Naive B cell (primary cell): ENCODE measurements at places on chromosomes 12 and 14. TPM values are rescaled to one million over a fixed set of nuclear protein-coding genes. Genes with fewer than 3 reads are reported as not detected.

The BCL2L14 gene
- not detected for polyA plus RNA-seq

The NPFF gene
- not detected for polyA plus RNA-seq

DNA sequence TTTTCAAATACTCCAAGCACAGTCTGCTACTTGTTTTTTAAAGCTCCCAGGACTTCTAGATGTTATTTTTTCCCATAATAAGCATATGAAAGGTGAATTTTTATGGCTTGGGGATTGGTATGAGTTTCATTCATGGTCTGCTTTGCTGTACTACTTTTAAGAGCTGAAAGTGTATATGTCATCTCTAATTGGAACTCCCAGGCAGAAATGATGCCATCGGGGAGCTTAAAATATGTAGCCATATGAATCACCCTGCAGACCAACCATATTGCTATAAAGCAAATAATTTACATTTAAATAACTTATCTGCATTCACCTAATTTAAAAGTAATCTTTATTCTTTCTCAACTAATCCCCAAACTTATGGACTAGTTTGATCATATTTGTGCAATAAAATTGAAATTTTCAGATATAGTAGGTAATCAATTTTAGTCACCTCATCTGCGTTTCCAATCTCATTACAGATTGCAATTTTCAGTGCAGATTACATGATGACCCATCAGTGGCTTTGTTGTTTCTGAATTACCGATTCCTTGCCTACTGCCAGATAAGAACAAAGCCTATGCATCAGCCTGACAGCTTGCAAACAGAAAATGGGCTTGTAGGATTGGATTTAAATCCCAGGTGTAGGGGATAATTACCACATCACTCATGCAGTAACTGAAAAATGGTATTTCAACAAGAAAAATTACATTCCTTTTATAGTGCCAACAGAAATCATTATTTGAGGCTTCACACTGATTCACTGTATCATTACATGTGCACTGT is 689.4 kb downstream of the NOVA1 start:
- no peaks in the 10 kb centered on the region for H3K36me3 ChIP-seq
- H3K27ac ChIP-seq: no peak overlapping the region
- DNase-seq: no peak

The EGLN3 gene
- not detected for polyA plus RNA-seq

The NR4A1 gene
- 16.8 TPM for polyA plus RNA-seq

GRCh38 chr12:58592475-58593207 is 327.7 kb downstream of the LRIG3 start:
- DNase-seq: no peak
- H3K27ac ChIP-seq: no peak overlapping the region
- no peaks in the 10 kb centered on the region for H3K4me1 ChIP-seq

GRCh38 chr12:1858456-1858855 is 38.1 kb downstream of the LRTM2 start:
- H3K36me3 ChIP-seq: peaks cover 36% of the 10 kb centered on the region
- no peaks in the 10 kb centered on the region for H3K4me1 ChIP-seq
- H3K27me3 ChIP-seq: peaks cover 8% of the 10 kb centered on the region

DNA sequence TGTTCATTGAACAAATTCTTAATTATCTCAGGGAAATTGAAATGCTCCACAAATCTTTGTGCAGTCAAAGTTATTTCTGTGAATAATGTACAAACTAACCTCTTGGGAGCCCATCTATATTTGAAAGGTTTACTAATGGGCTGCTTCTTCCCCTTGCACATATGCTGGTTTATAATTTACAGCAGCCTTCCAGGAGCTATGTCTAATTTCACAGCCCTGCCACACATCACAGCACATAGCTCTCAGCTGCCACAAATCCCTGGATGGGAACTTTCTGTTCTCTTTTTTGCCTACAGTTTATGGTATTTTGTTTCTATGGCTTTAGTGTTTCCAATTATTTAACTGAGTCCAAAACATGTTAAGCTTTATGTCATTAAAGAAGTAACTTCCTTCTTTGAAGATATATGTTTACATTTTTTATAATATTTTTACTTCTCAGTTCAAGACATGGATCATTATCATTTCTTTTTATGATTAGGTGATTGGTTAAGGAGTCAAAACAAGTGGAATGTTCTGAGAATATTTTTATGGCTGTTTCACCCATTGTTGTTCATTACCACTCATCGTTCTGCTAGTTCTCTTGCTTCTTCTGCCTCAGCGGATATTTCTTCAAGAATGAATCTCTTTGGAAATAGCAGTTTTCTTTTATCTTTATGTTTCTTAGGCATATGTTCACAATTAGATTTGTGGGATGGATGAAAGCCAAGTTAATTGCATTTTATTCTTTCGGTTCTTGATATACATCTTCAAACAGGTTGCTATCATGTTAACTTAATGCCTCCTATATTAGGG is 475.6 kb upstream of the MIS18BP1 start:
- H3K27me3 ChIP-seq: no peaks in the 10 kb centered on the region
- no peak overlapping the region for H3K4me3 ChIP-seq
- DNase-seq: no peak
- no peak overlapping the region for H3K27ac ChIP-seq
- H3K4me1 ChIP-seq: no peaks in the 10 kb centered on the region

The NR2C1 gene
- 11.5 TPM for polyA plus RNA-seq

The LYZ gene
- 56.8 TPM for polyA plus RNA-seq

The FLRT2 gene
- polyA plus RNA-seq: not detected

The OR6C76 gene
- not detected for polyA plus RNA-seq

The NYNRIN gene
- not detected for polyA plus RNA-seq

DNA sequence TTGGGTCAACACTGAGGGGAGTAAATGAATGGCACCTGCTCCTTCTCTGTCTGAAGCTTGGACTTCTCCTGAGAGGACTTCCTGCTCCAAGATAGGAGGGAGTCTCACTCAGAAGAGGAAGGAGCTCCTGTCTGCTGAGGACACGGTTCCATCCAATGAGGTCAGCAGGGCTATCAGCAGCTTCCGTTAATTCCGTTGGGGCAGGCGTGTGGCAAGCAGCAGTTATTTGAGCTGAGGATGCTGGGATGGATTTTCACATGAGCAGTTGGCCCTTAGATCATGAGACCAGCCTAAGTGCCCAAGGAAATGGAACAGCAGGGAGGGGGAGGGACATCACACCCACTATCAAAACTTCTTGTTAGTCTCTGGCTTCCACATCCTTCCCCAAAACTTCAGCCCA is 159.0 kb upstream of the PZP start:
- H3K4me1 ChIP-seq: peaks cover 17% of the 10 kb centered on the region
- H3K4me3 ChIP-seq: no peak overlapping the region
- H3K36me3 ChIP-seq: no peaks in the 10 kb centered on the region
- H3K27ac ChIP-seq: no peak overlapping the region
- no peak for DNase-seq

GRCh38 chr12:114438635-114439256 is 32.8 kb upstream of the TBX5 start:
- DNase-seq: no peak
- H3K27me3 ChIP-seq: peaks cover 84% of the 10 kb centered on the region
- peaks cover 9% of the 10 kb centered on the region for H3K36me3 ChIP-seq
- no peaks in the 10 kb centered on the region for H3K4me1 ChIP-seq
- H3K27ac ChIP-seq: no peak overlapping the region
- no peak overlapping the region for H3K4me3 ChIP-seq

GRCh38 chr14:37482428-37482827 is 112.6 kb downstream of the FOXA1 start:
- no peaks in the 10 kb centered on the region for H3K36me3 ChIP-seq
- no peaks in the 10 kb centered on the region for H3K27me3 ChIP-seq
- H3K4me1 ChIP-seq: no peaks in the 10 kb centered on the region
- H3K4me3 ChIP-seq: no peak overlapping the region
- no peak for DNase-seq
- H3K27ac ChIP-seq: no peak overlapping the region

The TDP1 gene
- polyA plus RNA-seq: 37.1 TPM

GRCh38 chr14:76268047-76268431 is 107.9 kb upstream of the ESRRB start:
- peaks cover 3% of the 10 kb centered on the region for H3K4me1 ChIP-seq
- no peak for DNase-seq
- H3K36me3 ChIP-seq: peaks cover 8% of the 10 kb centered on the region
- peaks cover 32% of the 10 kb centered on the region for H3K27me3 ChIP-seq

The CLEC9A gene
- polyA plus RNA-seq: not detected

The ABCD2 gene
- polyA plus RNA-seq: not detected

DNA sequence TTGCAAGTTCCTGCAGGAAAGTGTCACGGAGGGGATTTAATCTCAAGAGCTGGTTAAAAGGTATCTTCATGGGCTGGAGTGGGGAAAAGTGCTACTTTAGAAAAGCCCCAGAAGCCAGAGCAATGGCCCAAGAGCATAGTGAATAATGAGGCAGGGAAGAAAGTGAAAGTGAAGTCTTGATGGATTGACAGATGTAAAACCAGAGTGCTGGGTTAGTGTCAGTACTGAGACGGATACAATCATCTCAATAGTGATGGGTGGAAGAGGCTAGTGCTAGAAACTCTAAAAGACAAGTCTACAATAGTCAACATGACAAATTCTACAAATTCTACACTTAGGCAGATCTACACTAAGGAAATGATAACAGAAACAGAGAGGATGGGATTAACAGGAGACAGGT is 68.1 kb downstream of the CIT start:
- H3K27me3 ChIP-seq: no peaks in the 10 kb centered on the region
- H3K36me3 ChIP-seq: peaks cover 12% of the 10 kb centered on the region
- DNase-seq: no peak
- no peaks in the 10 kb centered on the region for H3K4me1 ChIP-seq
- no peak overlapping the region for H3K27ac ChIP-seq

DNA sequence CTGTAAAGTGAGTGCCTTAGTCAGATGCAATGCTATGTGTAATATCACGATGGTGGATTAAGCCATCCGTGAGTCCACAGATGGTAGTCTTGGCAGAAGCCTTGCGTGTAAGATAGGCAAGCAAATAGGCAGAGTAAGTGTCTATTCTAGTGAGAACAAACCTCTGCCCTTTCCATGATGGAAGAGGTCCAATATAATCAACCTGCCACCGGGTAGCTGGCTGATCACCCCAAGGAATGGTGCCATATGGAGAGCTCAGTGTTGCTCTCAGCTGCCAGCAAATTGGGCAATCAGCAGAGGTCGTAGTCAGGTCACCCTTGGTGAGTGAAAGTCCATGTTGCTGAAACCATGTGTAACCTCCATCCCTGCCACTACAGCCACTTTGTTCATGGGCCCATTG is 371.2 kb upstream of the LRFN5 start:
- H3K36me3 ChIP-seq: no peaks in the 10 kb centered on the region
- DNase-seq: no peak
- no peaks in the 10 kb centered on the region for H3K27me3 ChIP-seq

The CEBPE gene
- not detected for polyA plus RNA-seq

- H3K4me1 ChIP-seq: peaks cover 51% of the 10 kb centered on the region
- no peak overlapping the region for H3K4me3 ChIP-seq
- no peaks in the 10 kb centered on the region for H3K36me3 ChIP-seq
- DNase-seq: no peak
These were observed 12.8 kb downstream of the LEMD3 start for GRCh38 chr12:65182012-65182739.

DNA sequence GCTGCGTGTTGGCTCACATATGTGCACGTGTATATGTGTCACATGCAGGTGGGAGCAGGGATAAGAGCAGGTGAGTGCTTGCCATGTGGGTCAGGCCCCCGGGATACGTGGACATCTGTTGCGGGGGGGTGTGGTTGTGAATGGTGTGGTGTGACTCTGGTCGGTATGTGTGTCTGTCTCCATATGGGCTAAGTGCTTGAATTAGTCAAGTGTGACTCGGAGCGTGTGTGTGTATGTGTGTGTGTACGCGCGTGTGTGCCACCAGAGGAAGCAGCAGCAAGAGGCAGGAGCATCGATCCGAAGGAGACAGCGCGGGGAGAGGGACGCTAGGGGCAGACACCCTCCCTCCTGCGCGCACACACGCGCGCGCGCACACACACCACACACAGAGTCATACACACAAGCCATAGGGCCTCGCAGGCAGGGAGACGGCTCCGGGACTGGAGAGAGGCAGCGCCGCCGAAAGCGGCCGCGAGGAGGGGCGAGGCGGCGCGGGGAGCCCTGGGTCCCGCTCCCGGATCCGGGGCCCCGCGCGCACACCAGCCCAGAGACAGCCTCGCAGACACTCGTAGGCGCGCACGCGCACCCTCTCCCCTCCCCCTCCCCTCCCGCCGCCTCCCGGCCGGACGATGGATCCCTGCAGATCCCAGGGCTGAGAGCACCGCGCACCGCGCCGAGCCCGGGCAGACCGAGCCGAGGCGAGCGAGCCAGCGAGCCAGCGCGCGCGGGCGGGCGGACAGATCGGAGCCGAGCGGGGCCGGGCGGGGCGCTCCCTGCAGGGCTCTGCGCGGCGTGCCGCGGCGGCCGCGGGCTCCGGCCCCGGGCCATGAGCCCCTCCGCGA is at the start of gene ASIC1:
TSS of gene ASIC1 (plus strand) at position 597 of the 842 bp plus-strand sequence. CDS start 1,171 bp downstream, outside the sequence.
- peaks cover 17% of the 10 kb centered on the region for H3K4me1 ChIP-seq
- DNase-seq: peak; percentile 25
- no peak within 1 kb of the TSS for H3K27ac ChIP-seq
- H3K4me3 ChIP-seq: peak within 1 kb of the TSS; percentile 91
- H3K36me3 ChIP-seq: peaks cover 7% of the 10 kb centered on the region

DNA sequence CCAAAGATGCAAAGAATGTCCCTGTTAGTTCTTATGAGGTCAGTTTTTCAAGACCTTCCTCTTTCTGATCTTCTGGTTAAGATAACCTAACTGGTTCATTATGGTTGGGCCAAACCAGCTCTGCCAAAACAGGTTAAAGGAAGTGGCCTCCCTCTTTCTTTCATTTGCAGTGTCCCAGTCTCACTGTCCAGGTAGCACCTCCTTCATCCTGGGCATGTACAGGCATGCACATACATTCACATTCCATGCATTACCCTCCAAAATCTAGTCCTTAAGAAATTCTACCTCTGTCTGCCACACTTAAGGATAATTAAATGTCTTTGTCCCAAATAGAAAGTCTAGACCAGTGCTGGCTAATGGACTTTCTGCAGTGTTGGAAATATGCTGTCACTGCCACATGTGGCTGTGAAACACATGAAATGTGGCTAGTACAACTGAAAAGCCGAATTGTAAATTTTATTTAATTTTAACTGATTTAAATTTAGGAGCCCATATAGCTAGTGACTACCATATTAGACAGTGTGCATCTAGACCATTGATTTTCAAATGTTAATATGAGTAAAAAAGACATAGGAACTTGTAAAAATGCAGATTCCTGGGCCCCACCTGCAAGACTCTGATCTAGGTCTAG is 169.3 kb downstream of the PCNX1 start:
- H3K27ac ChIP-seq: no peak overlapping the region
- DNase-seq: no peak
- H3K4me1 ChIP-seq: peaks cover 4% of the 10 kb centered on the region
- no peak overlapping the region for H3K4me3 ChIP-seq
- H3K27me3 ChIP-seq: no peaks in the 10 kb centered on the region
- H3K36me3 ChIP-seq: peaks cover 55% of the 10 kb centered on the region

GRCh38 chr14:23697680-23698079 is 61.5 kb downstream of the DHRS2 start:
- no peak for DNase-seq
- H3K36me3 ChIP-seq: no peaks in the 10 kb centered on the region
- H3K27ac ChIP-seq: no peak overlapping the region
- no peak overlapping the region for H3K4me3 ChIP-seq

DNA sequence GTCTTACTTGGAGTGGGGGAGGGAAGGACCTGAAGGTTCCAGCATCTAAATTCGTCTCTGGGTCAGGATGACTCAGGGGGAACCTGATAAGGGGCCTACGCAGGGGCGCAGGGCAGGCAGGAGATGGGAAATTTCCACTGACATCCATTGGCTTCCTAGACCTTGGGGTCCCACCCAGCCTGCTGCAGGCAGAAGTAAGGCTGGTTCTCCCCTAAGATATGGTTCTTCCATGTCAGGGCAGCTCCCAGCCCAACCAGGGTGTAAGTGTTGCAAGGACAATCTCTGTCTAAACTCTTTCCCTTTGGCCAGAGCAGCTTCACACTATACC is 2.1 kb upstream of the NDRG2 start:
- H3K27ac ChIP-seq: peak overlapping the region; percentile 65
- peak overlapping the region; percentile 71 for H3K4me3 ChIP-seq
- H3K27me3 ChIP-seq: peaks cover 6% of the 10 kb centered on the region
- peaks cover 21% of the 10 kb centered on the region for H3K4me1 ChIP-seq
- no peaks in the 10 kb centered on the region for H3K36me3 ChIP-seq
- DNase-seq: no peak
